ENCODE measurements at places on chromosomes 7 and 10. TPM values are rescaled to one million over a fixed set of nuclear protein-coding genes. Genes with fewer than 3 reads are reported as not detected.
A peak's percentile ranks its signal among the peaks of the same experiment; 100 is the strongest.

FAM171A1 gene
- 11.2 TPM for total RNA-seq

APBB1IP gene
- 11.0 TPM for total RNA-seq

PPIF gene
- total RNA-seq, result 21.2 TPM

MRPS33 gene
- 21.0 TPM for total RNA-seq

GARIN1A gene
- 7.4 TPM for total RNA-seq

AFAP1L2 gene
- 19.3 TPM for total RNA-seq

ZNF467 gene
- total RNA-seq, result 18.5 TPM

TSPAN15 gene
- 16.8 TPM for total RNA-seq

GRCh38 chr7:2978408-2978807 is 65.3 kb downstream of the CARD11 start:
- H3K4me3 ChIP-seq, result no peak overlapping the region
- no peaks in the 10 kb centered on the region for H3K36me3 ChIP-seq
- no peak overlapping the region for H3K27ac ChIP-seq
- no peaks in the 10 kb centered on the region for H3K4me1 ChIP-seq
- peak; percentile 55 for DNase-seq
- H3K27me3 ChIP-seq, result no peaks in the 10 kb centered on the region

DNA sequence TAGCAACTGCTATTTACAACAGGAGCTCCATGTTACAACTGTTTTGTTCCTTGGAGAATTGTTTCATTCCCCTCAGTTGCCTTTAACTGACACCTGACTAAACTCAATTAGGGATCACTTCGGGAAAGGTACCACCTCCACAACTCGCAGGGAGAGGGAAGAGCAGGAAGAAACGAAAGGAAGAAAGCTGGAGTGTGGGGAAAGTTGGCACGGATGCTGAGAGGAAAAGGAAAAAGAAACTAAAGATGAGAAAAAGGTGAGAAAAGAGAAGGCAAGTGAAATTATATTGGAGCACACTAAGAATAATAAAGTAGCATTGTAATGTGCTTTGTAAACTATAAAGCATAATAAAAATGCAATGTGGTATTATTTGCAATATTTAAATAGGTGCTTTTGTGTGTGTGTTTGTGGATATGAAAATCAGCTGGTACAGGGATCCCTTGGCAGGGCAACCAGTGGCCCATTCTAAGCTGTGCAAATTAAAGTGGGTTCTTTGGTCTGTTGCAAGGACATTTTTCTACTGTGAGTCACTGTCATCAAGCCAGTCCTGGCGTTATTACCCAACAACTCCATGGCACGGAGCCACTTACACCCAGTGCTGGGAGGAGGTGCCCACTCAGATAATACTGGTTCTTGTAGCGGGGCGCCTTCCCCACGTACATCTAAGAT is 45.9 kb downstream of the HIPK2 start:
- DNase-seq, result peak; percentile 90
- H3K4me1 ChIP-seq, result peaks cover 9% of the 10 kb centered on the region

DNA sequence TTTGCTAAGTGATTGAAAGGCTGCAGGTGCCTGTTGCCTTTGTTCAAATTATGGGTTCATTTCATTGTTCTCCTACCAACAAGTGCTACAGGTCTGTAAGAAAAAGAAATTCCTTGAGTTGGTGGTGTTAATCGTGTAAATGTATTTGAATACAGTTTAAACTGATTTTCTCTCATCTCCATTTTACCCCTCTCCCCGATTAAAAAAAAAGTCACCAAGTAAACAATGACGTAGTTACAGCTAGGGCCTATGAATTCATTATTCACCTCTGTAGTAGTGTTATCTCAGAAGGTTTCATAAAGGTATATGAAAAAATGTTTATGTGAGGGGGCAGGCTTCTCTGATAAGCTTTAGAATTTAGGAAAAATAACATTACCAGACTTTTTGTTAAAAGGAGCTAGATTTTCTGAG is 1.1 kb downstream of the REEP3 start:
- no peaks in the 10 kb centered on the region for H3K27me3 ChIP-seq
- H3K4me3 ChIP-seq, result peak overlapping the region; percentile 74

DNA sequence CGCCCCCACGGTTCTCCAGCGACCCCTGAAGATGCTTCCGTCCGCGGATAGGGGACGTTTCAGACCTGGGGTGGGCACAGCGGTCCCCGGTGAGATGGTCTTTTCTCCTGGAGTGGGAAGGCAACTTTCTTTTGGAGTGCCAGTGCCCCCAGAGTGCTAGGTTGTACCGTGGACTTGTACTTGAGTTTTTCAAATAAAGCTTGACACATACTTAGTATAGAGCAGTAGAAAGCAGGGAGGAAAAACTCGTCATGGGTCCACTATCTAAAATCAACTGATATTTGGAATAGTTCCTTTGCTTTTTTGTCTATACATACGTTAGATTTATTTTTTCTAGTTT is 28.4 kb downstream of the RBM20 start:
- peak overlapping the region; percentile 84 for H3K4me3 ChIP-seq
- peaks cover 6% of the 10 kb centered on the region for H3K4me1 ChIP-seq
- no peaks in the 10 kb centered on the region for H3K27me3 ChIP-seq
- no peak overlapping the region for H3K27ac ChIP-seq
- no peaks in the 10 kb centered on the region for H3K36me3 ChIP-seq

GRCh38 chr7:29843093-29843492 is 36.8 kb downstream of the WIPF3 start:
- no peak overlapping the region for H3K27ac ChIP-seq

GRCh38 chr10:5467207-5467535 is 32.2 kb downstream of the CALML5 start:
- no peak overlapping the region for H3K4me3 ChIP-seq
- H3K27me3 ChIP-seq, result no peaks in the 10 kb centered on the region
- no peaks in the 10 kb centered on the region for H3K36me3 ChIP-seq

- H3K27ac ChIP-seq, result peak overlapping the region; percentile 85
- peaks cover 4% of the 10 kb centered on the region for H3K4me1 ChIP-seq
- H3K4me3 ChIP-seq, result no peak overlapping the region
- H3K27me3 ChIP-seq, result no peaks in the 10 kb centered on the region
Observed at GRCh38 chr7:22577470-22578001, 77.5 kb upstream of the STEAP1B start.

GRCh38 chr10:35351021-35351420 is 14.7 kb downstream of the CCNY start:
- DNase-seq, result no peak
- H3K36me3 ChIP-seq, result no peaks in the 10 kb centered on the region
- H3K27ac ChIP-seq, result no peak overlapping the region
- peaks cover 5% of the 10 kb centered on the region for H3K4me1 ChIP-seq
- H3K27me3 ChIP-seq, result no peaks in the 10 kb centered on the region
- no peak overlapping the region for H3K4me3 ChIP-seq

GRCh38 chr10:129777687-129778086 is 186.4 kb downstream of the EBF3 start:
- H3K4me1 ChIP-seq, result no peaks in the 10 kb centered on the region
- H3K27ac ChIP-seq, result no peak overlapping the region
- DNase-seq, result peak; percentile 62
- no peaks in the 10 kb centered on the region for H3K27me3 ChIP-seq
- no peaks in the 10 kb centered on the region for H3K36me3 ChIP-seq
- no peak overlapping the region for H3K4me3 ChIP-seq

- H3K4me1 ChIP-seq, result no peaks in the 10 kb centered on the region
- H3K36me3 ChIP-seq, result no peaks in the 10 kb centered on the region
- peak overlapping the region; percentile 69 for H3K4me3 ChIP-seq
- no peak for DNase-seq
Observed at GRCh38 chr10:32446536-32447406, 831 bp downstream of the CCDC7 start.

DNA sequence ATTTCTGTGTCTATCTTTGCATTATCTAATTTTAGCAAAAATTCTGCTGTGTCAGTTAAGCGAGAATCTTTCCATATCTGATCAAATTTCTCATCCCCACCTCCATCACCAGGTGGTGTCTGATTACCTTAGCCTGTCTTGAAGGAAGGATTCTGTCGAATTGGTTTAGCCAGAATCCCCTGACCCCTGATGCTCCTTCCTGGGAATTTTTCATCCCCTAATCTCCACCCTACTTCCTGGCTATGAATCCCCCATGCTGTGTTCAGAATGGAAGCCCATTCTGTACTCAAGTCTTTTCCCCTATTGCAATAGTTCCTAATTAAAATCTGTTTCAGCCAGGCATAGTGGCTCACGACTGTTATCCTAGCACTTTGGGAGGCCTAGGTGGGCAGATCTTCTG is 216.1 kb downstream of the SKIDA1 start:
- no peak for DNase-seq
- no peak overlapping the region for H3K27ac ChIP-seq
- H3K36me3 ChIP-seq, result no peaks in the 10 kb centered on the region
- H3K4me1 ChIP-seq, result no peaks in the 10 kb centered on the region
- no peaks in the 10 kb centered on the region for H3K27me3 ChIP-seq

DNA sequence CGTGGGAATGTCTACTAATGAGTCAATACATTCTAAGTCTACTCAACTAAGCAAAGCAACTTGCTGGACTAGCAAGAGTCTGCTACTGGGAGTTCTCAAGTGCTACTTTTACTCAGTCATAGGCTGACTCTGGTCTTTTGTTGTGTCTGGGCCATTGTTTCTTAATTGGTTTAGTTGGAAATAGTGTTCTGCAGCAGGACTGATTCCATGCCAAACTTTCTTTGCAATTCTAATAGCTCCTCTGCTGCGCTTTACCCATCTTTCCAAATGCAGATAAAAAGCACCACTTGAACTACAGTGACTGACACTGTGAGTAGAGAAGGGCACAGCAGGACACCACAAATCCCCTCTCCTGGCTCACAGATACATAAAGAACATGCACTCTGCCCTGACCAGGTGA is 125.7 kb downstream of the CD36 start:
- no peaks in the 10 kb centered on the region for H3K36me3 ChIP-seq
- DNase-seq, result no peak
- H3K4me1 ChIP-seq, result no peaks in the 10 kb centered on the region
- H3K27me3 ChIP-seq, result no peaks in the 10 kb centered on the region
- H3K27ac ChIP-seq, result no peak overlapping the region

GRCh38 chr10:59907918-59908807 is 1.8 kb upstream of the CCDC6 start:
- H3K27ac ChIP-seq, result peak overlapping the region; percentile 91
- H3K27me3 ChIP-seq, result no peaks in the 10 kb centered on the region
- H3K36me3 ChIP-seq, result no peaks in the 10 kb centered on the region
- no peaks in the 10 kb centered on the region for H3K4me1 ChIP-seq
- H3K4me3 ChIP-seq, result peak overlapping the region; percentile 81

- no peak overlapping the region for H3K27ac ChIP-seq
- H3K27me3 ChIP-seq, result no peaks in the 10 kb centered on the region
- no peaks in the 10 kb centered on the region for H3K36me3 ChIP-seq
- DNase-seq, result no peak
- no peak overlapping the region for H3K4me3 ChIP-seq
Observed at GRCh38 chr7:127892488-127893314, 138.5 kb downstream of the LRRC4 start.
